Panc1 (cell line): ENCODE measurements at places on chromosomes 3 and 15. TPM values are rescaled to one million over a fixed set of nuclear protein-coding genes. Genes with fewer than 3 reads are reported as not detected.

Gene IQCF5
- not detected for total RNA-seq

Gene SOX14
- total RNA-seq: not detected

Gene ARIH2
- 77.0 TPM for total RNA-seq

Gene RLBP1
- total RNA-seq: not detected

Gene ERC2
- 0.33 TPM for total RNA-seq

Gene LSMEM2
- total RNA-seq: not detected

Gene SGO1
- 14.8 TPM for total RNA-seq

Gene RPL35A
- total RNA-seq: 1,025 TPM

Gene ECE2
- total RNA-seq: not detected

Gene ANXA2
- total RNA-seq: 1,903 TPM

Gene SMCO1
- not detected for total RNA-seq

Gene LIPC
- not detected for total RNA-seq

Gene GHSR
- not detected for total RNA-seq

Gene DET1
- total RNA-seq: 5.2 TPM

Gene CLASP2
- total RNA-seq: 40.4 TPM

Gene LYZL4
- total RNA-seq: not detected

Gene TGM4
- 0.46 TPM for total RNA-seq

Gene PRR23C
- total RNA-seq: not detected

Gene GOLGA8J
- 0.44 TPM for total RNA-seq

Gene SLC22A14
- 0.13 TPM for total RNA-seq

Gene B3GALNT1
- 31.1 TPM for total RNA-seq

Gene PLSCR2
- total RNA-seq: 0.54 TPM

Gene SLC9A9
- total RNA-seq: not detected

Gene SERINC4
- not detected for total RNA-seq

Gene PATL2
- total RNA-seq: 0.49 TPM

Gene CPA3
- not detected for total RNA-seq
